ENCODE measurements at places on chromosomes 5 and 9. TPM values are rescaled to one million over a fixed set of nuclear protein-coding genes. Genes with fewer than 3 reads are reported as not detected.

LCN6 gene
- not detected for total RNA-seq

EQTN gene
- total RNA-seq = not detected

UBTD2 gene
- total RNA-seq = 4.9 TPM

ISL1 gene
- total RNA-seq = not detected

- no peak for DNase-seq
These were observed 1866.1 kb upstream of the NUDT12 start for GRCh38 chr5:105428451-105429380.

DNA sequence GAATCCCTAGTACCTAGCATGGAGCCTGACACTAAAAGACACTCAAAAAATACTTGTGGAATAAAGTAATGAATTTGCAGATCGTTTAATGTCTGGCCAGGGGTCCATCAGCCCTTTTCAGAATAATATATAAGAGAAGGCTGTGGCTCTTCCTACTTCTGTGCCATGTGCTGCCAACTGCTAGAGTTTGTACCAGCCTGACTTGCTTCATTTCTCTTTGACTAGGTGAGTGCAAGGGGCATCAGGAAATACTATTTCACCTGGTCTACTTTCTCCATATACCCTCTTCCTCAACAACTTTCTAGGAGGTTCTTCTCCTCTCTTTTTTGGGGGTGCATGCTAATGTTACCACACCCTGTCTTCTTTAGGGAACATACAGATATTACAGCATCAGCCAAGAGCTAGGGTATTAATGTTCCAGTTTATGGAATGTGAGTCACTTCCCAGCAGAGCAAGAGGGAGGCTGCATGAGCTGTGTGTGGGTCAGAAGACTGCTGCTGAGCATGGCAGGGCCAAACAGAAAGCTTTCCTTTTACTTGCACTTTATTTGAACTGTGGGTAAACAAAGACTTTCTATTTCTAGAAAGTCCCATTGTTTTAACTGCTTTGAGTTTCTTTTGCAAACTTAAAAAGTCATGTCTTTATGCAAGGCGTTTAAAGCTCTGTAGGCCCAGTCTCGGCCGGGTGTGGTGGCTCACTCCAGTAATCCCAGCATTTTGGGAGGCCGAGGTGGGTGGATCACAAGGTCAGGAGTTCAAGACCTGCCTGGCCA is 158.9 kb downstream of the ADAMTSL1 start:
- no peak for DNase-seq
- no peaks in the 10 kb centered on the region for H3K27me3 ChIP-seq
- H3K36me3 ChIP-seq = no peaks in the 10 kb centered on the region
- no peak overlapping the region for H3K27ac ChIP-seq
- H3K4me1 ChIP-seq = no peaks in the 10 kb centered on the region

DNA sequence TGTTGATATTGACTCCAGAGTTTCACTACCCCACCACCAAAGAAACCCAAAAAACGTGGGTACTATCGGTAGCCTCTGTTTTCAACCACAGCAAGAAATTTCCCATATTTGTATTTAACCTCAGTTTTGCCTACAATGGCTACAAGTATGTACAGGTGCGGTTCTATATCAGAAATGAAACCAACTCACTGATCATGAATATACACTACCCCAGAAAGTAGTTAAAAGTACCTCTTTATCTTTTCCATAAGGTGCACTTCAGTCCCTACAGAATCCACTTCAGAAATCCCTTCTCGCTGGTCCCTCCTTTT is 140.6 kb upstream of the SLC12A2 start:
- DNase-seq = no peak
- H3K4me3 ChIP-seq = no peak overlapping the region
- H3K27ac ChIP-seq = no peak overlapping the region
- H3K27me3 ChIP-seq = no peaks in the 10 kb centered on the region

GRCh38 chr9:71490810-71491209 is 277.5 kb downstream of the CEMIP2 start:
- no peak overlapping the region for H3K4me3 ChIP-seq
- DNase-seq = no peak
- peaks cover 13% of the 10 kb centered on the region for H3K27me3 ChIP-seq
- no peak overlapping the region for H3K27ac ChIP-seq
- no peaks in the 10 kb centered on the region for H3K4me1 ChIP-seq
